GM18507 (cell line): ENCODE measurements at places on chromosomes 5 and 9.

DNA sequence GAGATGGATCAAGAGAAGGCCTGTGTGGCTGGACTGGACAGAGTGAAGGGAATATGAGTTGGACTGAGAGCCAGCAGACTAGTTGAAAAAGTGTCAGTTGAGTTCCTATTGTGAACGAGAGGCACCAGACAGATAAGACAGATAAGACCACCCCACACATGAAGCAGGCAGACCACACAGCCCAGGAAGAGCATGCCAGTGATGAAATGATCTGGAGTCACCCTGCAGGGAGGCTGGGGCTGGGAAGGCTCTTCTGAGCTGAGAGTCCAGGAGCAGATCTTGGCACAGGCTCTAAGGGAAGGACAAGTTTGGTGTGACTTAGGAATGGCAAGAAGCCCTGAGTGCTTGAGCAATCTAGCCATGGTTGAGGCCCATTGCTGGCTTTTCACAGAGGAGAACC, 10.6 kb upstream of the SLC25A48 start:
- no peak for DNase-seq

DNA sequence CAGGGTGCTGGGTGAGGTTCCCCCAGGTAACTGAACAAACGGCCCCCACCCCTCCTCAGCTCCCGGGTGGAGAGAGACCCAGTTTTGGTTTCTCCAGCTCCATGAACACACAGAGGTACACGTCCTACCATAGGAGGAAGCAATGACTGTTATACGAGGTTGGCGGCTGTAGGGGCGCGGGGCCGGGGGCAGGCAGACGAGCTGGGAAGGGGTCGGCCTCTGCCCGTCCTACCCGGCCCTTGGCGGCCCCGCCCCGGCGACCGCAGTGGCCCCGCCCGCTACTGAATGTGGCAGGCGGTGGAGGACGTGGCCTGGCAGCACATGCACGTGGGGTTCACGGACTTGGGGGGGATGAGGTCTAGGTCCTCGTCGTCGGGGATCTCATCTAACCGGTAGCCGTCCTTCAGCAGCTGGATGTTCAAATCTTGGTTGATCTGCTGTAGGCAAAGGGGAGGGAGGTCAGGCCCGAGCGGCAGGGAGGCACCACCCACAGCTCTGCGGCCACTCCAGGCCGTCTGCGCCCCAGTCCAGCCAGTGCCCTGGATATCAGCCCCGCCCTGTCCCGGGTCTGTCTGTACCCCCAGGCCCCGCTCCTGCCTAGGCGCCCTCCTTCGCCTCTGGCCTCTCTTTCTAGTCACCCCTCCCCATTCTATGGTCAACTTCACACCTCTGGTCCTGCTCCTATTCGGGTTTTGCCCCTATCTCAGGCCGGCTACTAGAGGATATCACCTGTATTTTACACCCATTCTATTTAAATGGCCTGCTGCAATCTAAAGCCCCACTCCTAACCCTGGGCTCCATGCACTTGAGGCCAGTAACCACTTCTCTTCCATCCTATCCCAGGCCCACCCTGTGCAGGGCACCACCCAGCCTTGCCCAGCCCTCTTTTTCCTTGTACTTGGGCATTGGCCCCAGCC, 24.2 kb upstream of the MYORG start:
- no peak for DNase-seq

GRCh38 chr5:85320495-85320894, 935.8 kb upstream of the EDIL3 start:
- no peak for DNase-seq

GRCh38 chr9:95065224-95065623, 252.3 kb downstream of the FANCC start:
- no peak for DNase-seq

- no peak for DNase-seq
Measured at GRCh38 chr9:129698254-129698757, 32.9 kb downstream of the PRRX2 start.

- DNase-seq: no peak
Measured at GRCh38 chr5:99059685-99060084, 130.9 kb upstream of the CHD1 start.

DNA sequence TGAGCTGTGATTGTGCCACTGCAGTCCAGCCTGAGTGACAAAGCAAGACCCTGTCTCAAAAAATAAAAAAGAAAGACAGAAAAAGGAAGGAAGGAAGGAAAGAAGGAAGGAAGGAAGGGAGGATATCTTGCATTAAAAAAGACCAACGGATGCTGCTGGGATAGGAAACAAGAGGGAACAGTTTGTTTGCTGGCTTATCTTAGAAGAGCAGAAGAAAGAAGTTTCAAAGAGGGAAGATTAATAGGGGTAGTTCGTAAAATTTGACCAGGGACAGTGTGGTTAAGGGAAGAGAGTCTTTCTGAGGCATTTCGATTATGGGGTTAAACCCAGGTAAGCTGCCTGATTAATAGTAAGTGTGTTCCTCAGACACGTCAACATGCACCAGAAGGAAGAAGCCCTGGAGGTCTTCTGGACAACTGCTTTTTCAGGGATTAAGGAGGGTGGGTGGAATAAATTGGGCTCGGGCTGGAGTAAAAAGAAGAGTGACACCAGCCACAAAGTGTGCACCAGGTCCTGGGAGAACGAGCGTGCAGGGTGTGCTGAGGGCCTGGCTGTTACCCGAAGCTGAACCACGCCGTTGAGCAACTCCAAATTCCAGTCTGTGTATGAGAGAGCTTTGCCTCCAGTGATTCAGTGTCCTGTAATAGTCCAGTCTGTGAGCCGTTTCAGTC, 24.8 kb downstream of the FYB1 start:
- DNase-seq: no peak

- no peak for DNase-seq
Measured at GRCh38 chr5:125981016-125981415, 442.2 kb upstream of the GRAMD2B start.

DNA sequence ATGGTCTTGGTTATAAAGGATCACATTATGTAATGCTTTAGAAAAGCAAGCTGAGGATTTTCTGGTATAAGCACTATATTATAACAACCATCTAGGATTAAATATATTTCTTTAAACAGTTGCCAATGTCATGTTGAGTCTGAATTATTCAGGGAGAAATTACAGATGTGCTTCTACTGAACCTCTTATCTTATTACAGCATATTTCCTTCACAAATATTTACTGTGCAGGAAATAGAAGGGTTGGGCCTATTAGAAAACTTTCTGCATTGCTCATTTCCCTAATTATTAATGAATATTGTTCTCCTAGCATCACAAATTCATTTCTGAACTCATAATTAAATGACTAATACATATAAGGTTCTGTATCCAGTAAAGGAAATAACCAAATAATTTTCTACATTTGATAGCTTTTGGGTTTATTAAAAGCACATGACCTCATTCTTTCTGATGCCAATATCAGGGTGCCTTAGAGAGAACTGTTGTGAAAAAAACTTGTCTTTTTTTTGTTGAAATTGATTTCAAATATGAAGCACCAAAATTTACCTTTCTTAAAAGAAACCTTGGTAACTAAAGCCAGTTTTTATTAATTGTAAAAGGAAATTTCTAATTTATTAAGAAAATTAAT, 476.8 kb upstream of the PTGER4 start:
- no peak for DNase-seq

DNA sequence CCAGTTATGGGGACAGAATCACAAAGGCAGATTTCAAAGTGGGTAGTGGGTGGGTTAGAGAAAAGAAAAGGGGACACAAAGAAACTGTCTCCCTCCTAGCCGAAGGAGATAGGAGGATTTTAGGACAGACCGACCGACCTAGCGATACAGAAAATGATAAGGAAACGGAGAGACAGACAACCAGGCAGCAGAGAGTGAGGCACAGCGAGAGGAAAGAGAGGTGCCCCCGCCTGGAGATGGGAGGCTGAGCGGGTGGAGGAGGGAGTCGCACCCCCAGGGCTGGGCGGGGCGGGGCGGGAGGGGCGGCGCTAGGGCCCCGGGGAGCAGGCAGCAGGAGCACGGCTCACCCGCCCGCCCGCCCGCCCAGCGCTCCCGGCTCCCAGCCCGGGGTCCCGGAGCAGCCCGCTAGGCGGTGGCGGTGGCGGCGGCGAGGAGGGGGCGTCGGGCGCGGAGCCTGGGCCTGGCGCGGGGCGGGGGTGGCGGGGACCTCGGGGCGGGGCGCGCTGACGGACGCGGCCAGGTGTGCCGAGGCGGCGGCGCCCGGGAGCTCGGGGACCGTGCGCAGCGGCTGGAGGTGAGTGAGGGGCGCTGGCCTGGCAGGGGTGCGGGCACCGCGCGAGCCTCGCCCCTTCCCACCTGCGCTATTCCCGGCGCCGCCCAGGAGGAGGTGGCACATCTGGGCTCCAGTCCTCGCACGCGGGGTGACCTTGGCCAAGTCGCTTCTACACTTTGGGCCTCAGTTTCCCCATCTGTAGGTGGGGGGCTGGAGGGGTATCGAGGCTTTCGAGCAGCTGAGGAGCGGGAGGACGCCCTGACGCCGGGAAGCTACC, 15.9 kb upstream of the SYNPO start:
- peak; percentile 56 for DNase-seq

GRCh38 chr9:81266674-81267073, 422.7 kb downstream of the TLE1 start:
- DNase-seq: no peak

DNA sequence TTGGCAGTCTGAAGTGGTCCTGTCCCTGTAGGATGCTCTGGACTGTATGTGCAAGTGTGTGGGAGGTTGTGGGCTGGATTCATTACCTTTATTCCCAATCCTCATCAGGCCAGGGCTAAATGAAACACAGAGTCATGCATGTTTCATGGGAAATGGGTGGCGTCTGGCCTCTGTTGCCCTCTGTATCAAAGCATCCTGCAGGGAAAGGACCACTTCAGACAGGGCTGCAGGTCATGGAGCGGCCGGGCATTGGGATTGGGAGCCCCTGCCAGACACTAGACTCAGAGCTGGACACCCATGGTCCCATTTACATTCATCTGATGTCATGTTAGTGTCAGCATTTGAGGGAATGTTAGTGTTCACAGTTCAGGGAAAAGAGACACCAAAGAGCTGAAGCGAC, 53.8 kb downstream of the UBE2QL1 start:
- DNase-seq: no peak

GRCh38 chr5:136012041-136012804, 16.6 kb upstream of the TGFBI start:
- no peak for DNase-seq

DNA sequence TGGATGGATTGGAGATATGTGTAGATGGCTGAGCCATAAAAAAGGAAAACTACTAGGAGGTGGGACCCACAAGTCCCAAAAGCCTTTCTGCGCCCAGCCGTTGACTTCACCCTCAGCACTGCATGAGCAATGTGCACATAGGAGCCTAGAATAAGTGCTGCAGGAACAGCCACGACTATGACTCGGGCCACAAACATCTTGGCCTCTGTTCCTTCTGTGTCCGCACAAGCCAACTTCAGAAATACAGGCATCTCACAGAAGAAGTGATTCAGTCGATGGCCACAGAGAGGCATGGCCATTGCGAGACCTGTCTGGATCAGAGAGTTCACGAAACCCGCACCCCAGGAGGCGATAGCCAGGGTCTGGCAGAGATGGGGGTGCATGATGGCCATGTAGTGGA, 587 bp downstream of the OR2Y1 start:
- DNase-seq: no peak

GRCh38 chr9:13479096-13479495, 199.6 kb upstream of the MPDZ start:
- no peak for DNase-seq

GRCh38 chr5:137335493-137335892, 163.6 kb downstream of the SPOCK1 start:
- DNase-seq: no peak

DNA sequence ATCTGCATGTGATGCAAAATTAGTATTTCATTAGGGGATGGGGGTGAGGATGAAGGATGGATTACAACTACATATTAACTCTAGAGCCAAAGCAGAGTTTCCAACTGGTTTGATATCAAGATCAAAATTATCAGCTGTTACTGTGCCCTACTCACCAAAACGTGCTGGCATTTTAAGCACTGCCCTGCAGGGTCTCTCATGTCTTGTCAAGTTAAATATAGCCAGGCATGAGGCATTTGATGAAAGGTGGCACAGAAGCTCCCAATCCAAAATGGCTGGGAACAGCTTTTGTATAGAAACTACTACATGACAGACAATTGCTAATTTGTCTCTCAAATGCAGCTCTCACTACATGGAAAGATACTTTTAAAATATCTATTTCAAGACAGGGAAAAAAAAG, 27.1 kb upstream of the CAAP1 start:
- no peak for DNase-seq

GRCh38 chr9:17852108-17852507, 273.2 kb downstream of the SH3GL2 start:
- DNase-seq: no peak

DNA sequence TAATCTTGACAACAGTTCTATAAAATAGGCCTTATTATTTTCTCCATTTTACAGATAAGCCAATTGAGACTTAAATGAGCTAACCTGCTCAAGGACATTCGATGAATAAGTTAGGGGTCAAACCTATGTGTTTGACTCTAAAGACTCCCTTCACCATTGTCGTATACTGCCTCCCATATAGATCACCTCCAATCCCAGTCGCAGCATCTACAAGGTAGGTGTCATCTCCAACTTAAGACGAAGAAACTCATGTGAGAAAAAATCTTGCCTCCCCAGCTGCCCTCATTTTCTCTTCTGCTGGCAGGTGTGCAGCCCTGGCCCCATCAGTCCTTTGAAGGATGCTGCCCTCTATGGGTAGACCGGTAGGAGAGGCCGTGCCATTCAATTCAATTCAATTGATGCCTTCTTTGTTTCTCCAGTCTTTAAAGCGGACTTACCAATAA, 75.2 kb upstream of the SMARCA2 start:
- peak; percentile 61 for DNase-seq

DNA sequence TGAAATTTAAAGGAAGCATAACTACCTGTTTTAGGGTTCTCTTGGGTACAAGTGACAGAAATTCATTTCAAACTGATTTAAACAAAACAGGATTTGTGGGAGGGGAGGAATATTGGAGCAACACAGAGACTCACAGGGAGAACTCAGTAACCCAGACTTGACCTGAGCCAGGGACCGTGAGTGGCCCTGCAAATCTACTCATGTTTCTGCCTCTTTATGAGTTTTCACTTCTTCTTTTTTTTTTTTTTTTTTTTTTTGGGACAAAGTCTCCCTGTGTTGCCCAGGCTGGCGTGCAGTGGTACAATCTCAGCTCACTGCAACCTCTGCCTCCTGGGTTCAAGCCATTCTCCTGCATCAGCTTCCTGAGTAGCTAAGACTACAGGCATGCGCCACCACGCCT, 405.6 kb upstream of the ZNF608 start:
- DNase-seq: peak; percentile 0

GRCh38 chr9:31623511-31623910, 760.9 kb upstream of the ACO1 start:
- no peak for DNase-seq

GRCh38 chr9:106304401-106304920, 558.5 kb upstream of the ZNF462 start:
- no peak for DNase-seq

DNA sequence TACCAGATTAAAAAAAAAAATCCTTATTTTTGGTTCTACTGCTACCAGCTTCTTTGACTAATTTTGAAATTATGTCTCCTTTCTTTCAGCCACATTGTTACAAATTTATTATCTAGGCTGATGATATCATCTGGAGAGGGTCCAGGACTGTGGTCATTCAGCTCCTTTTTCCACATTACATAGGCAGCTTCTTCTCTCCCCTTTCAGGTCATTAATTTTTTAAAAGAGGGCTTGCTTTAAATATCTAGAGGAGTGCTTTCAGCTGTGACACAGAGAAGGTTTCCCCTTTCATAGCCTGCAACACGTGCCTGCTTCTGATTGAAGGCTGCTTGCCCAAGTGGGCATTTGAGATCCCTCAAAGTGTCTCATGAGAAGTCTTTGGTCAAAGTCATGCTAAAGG, 155.7 kb upstream of the PAPPA start:
- DNase-seq: no peak

- DNase-seq: no peak
Measured at GRCh38 chr9:92820964-92821363, 56.3 kb upstream of the BICD2 start.

- DNase-seq: no peak
Measured at GRCh38 chr5:41636605-41637004, 126.2 kb upstream of the PLCXD3 start.
